Activated B cell treated with CpG ODN at 0.5 μM for 24 hours (primary cell): ENCODE measurements at places on chromosomes 16 and 17.

GRCh38 chr17:11302401-11303186, 61.6 kb downstream of the SHISA6 start:
- DNase-seq, result no peak

DNA sequence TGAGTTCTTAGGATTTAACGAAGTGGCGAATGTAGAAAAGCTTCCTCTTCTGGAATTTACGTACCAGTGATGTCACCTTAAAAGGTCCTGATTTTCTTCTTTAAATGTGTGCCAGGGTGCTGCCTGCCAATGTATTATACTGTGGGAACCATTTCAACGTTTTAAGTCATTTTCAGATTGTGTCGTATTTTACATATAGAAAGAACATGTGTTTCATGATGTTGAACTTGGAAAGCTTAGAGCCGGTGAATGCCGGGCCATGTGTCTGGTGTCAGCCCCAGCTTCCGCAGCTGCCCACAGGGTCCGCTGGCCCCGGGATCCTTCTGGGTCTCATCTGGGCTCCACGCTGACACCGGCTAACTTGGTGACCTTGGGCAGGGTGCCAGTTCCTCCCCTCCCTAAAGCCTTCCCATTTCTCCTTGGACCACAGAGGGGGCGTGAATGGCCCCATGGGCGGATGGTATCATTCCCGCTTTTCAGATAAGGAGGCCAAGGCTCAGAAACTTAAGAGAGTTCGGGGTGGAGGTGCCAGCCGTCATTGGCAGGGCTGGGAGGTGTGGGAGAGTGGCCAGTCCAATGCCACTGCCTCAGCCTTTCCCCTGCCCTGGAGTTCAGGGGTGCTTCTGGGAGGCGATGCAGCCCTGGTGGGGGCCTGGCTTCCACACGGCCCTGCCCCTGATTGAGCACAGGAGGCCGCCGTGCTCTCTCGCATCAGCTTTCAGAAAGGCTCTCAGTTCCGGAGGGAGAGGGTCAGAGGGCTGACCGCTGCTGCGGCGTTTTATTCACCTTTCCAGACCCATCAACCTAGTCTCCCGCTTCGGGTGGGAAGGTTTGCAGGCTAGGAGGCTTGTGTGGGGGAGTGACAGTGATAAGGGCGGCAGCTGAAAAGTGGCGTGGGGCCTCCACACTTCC, 68.8 kb upstream of the CIBAR2 start:
- DNase-seq, result no peak

DNA sequence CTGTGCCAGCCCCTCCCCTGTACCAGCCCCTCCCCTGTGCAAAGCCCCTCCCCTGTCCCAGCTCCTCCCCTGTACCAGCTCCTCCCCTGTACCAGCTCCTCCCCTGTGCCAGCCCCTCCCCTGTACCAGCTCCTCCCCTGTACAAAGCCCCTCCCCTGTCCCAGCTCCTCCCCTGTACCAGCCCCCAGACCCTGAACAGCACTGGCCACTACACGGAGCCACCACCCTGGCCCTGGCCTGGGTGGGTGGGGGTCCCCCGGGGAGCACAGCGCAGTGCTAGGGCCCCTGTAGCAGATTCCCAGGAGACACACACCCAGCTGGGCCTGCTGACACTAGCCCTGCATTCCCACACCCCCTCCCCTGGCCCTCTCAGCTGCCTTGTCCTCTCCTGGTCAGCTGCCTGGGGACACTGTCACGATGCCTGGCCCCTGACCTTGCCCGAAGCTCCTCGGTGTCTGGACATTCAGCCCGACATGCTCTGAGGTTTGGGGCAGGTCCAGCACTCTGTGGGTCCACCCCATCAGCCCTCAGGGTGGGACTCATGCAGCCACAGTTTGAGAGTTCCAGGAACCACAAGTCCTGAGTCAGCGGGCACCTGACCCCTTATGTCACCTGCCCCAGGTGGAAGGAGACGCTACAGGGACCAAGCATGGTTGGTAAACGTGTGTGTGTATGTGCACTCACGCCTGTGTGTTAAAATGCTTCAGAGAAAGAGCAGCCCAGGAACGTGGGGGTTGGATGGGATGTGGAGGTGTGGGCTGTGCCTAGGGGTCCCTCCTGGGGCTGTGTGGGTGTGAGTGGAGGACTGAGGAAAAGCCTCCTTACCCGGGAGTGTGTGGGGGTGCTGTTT, 114.2 kb downstream of the METRNL start:
- no peak for DNase-seq

DNA sequence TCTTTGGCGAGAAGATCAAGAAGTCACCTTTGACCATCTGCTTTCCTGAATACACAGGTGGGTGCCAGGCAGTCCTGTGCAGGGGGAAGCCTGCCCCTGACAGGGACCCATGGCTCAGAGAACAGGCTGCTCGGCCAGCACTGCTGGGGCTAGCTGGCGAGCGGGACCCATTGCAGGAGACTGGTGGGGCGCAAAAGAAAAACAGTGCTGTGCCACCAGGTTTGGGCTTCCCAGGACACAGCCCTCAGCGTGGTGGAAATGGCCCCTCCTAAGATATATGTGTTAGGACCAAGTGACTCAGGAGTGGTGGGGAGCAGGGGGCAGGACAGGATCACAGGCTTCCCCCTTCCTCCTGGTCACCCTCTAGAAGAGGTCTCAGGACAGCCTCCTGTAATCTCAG, 73.9 kb downstream of the AMFR start:
- DNase-seq, result no peak

GRCh38 chr17:48001197-48001596, 30.3 kb downstream of the CDK5RAP3 start:
- DNase-seq, result no peak

- DNase-seq, result peak; percentile 76
Measured at GRCh38 chr17:45221081-45222013, at the start of gene FMNL1. Gene FMNL1, plus strand, starts transcription at chr17:45221885. Its CDS starts 240 bp downstream, at chr17:45222125.

- DNase-seq, result no peak
Measured at GRCh38 chr17:29594519-29595090, 1.7 kb downstream of the ANKRD13B start.

- no peak for DNase-seq
Measured at GRCh38 chr16:48611329-48612137, 1.6 kb upstream of the N4BP1 start.

DNA sequence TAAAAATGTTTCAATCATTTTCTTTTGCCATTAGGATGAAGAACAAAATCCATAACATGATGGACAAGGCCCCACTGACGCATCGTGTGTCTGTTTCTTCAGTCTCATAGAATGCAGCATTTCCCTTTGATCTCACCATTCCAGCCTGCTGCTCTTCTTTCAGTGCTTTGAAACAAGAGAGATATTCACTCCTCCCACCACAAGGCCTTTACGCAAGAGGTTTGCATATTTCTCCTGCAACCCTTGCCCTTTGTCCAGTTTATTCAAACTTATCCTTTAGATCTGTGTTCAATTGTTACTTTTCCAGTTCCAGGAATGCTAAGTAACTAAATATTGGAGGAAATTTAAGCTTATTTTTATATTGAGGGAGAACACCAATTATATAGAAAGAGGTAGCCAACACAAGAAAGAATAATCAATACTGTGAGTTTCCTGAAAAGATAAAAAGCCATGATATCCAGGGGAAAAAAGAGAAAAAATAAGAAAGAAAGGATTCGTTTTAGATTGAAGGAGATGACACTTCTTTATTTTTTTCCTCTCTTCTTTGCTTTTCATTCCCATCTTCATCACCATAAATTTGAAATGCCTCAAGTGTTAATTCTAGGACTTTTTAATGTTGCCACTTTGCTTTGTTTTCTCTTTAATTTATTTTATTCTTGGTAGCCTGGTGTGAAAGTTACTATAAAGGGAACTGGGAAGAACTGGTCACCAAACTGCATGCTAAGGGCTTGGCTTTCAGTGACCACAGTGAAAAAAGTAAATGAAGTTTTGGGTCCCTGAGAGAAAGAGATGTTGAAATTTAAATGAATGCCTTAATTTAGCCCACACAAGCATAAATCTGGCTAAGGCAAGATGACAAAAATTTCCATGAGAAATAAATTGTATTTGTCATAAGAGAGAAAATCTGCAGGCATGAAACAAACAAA, 102.1 kb downstream of the KIF2B start:
- DNase-seq, result no peak

GRCh38 chr16:66881014-66881417, 701 bp downstream of the PDP2 start:
- no peak for DNase-seq

GRCh38 chr16:47196457-47196856, 52.7 kb upstream of the NETO2 start:
- DNase-seq, result no peak

GRCh38 chr16:86810062-86810461, 231.7 kb downstream of the FOXL1 start:
- no peak for DNase-seq

- DNase-seq, result no peak
Measured at GRCh38 chr17:16121915-16122314, 93.4 kb downstream of the NCOR1 start.

GRCh38 chr16:86508947-86509758, 1.2 kb upstream of the FOXF1 start:
- peak; percentile 46 for DNase-seq
